ENCODE measurements at places on chromosomes 2 and 18.

GRCh38 chr2:197461057-197461456, 7.7 kb downstream of the COQ10B start:
- no peak for DNase-seq

GRCh38 chr2:36477746-36478145, 120.2 kb downstream of the FEZ2 start:
- no peak for DNase-seq

- no peak for DNase-seq
These were observed 268.3 kb upstream of the MGAT5 start for GRCh38 chr2:133985563-133985962.

- DNase-seq = no peak
These were observed 11.1 kb upstream of the TFCP2L1 start for GRCh38 chr2:121295911-121296650.

- no peak for DNase-seq
These were observed 24.4 kb downstream of the GRHL1 start for GRCh38 chr2:9975805-9976447.

DNA sequence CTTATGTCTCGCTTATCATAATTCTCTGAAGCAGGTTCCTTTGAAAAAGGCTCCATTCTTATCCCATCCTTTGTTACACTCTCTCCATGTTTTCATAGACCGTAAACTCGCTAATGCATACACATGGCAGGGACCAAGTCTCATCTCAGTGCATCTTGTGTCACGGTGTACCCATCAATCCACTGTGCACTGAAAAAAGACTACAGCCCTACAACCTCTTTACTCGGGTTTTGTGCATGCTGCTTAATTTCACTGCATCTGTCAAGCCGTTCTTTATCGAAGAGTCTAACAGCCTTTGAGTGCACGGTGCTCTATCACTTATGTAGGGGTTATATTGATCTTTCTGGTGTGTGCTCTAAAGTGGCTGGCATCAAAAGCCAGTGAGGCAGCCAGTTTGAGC, 302.9 kb upstream of the ERBB4 start:
- no peak for DNase-seq

GRCh38 chr18:53531187-53531586, 693.3 kb downstream of the MBD2 start:
- DNase-seq = no peak

- no peak for DNase-seq
These were observed 241.2 kb downstream of the ATAD2B start for GRCh38 chr2:23685706-23686105.

GRCh38 chr2:148461876-148462275, 182.7 kb upstream of the EPC2 start:
- no peak for DNase-seq
